Stimulated activated CD4-positive, alpha-beta T cell treated with anti-CD3 and anti-CD28 coated beads, TNF-alpha, amount 100 ng/mL, for 1 hour (primary cell): ENCODE measurements at places on chromosomes 11 and 22.

DNA sequence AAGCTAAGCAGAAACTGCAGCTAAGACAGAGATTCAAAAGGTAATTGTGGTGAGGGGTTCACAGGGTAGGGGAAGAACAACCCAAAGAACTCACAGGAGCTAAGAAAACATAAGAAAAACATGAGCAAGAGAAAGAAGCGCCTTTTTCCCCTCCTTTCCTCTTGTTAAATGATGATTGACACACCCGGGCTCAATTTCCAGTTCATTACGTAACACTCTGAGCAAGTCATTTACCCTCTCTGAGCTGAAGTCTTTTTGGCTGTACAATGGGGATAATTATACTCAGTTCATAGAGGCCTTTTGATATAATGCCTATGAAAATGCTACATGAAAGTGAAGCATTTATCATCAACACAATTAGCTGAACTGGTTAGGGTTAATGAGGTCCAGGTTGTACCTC is 17.2 kb downstream of the LRP4 start:
- no peak for DNase-seq

- no peak for DNase-seq
These were observed 3.1 kb downstream of the CD3D start for GRCh38 chr11:118339281-118339961.

DNA sequence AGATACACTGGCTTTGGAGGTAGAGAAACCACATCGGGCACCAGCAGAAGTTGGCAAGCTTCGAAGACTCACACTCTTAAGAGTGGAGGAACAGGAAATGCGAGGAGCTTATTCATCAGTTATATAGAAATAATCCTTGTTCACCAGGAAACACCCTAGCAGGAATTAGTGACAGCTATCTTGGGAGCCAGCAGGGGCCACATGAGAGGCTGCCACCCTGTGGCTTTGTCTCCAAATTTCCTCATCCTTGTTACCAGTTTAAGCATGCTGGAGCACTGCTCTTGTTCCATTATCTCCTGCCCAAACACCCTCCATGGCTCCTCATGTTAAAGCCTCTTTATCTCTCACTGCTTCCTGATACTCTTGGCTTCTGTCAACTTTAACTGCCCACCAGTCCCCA is 131.0 kb downstream of the PLEKHA7 start:
- no peak for DNase-seq

DNA sequence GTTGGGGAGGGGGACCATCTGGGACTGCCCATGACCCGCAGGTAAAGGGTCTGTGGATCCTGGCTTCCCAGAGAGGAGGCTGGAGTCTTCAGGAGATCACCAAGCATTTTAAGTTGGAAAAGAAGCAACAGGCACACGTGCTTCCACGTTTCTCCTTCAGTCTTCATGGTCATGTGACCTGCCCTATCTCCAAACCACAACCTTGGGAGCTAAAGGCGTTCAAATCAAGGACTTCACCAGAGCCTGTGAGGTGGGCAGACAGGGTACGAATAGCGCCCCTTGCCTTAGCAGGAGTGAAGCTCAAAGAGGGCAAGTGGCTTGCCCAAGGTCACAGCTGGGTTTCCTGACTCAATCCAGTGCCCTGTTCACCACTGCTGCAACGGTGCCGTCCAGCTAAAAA is 6.7 kb downstream of the TMEM184B start:
- no peak for DNase-seq

DNA sequence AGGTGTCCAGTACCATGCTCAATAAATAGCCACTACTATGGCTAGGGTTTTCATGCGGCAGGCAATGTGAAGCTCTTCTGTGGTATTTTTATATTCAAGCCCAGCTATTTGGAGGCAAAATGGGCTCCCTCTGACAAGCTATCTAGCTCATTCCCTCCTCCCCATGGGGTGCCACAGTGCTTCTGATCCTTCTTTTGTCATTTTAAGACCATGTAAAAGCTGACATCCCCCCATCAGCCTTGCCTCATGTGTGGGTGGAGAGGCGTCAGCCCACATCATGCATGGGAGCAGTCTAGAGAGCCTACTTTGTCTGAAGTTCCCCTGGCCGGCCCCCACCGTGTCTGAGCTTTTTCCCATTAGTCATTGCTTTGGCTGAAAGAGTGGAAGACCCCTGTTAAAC is 59.8 kb downstream of the NAV2 start:
- DNase-seq = no peak

GRCh38 chr11:30710221-30710620 is 124.1 kb upstream of the MPPED2 start:
- DNase-seq = no peak

DNA sequence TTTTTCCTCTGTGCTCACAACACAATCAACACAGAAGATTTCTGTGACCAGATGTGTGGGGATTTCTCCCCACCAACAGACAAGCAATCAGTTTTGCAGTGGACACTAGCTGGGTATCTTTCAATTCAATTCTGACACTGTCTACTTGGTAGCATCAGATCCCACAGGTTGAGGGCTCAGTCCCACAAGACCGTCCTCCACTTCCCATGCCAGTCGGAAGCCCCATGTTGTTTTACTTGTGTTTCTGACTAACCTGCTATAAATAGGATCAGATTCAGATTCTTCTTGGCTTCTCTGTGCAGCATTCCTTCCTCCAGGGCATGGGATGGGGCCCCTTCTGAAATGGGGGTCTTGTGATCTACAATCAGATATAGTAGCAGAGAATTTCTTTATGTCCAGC is 19.6 kb downstream of the ACER3 start:
- DNase-seq = no peak

GRCh38 chr22:47553436-47553835 is 791.0 kb downstream of the TBC1D22A start:
- no peak for DNase-seq

GRCh38 chr11:128201009-128201408 is 386.3 kb downstream of the ETS1 start:
- DNase-seq = no peak
